ENCODE measurements at places on chromosomes 7 and 10. TPM values are rescaled to one million over a fixed set of nuclear protein-coding genes. Genes with fewer than 3 reads are reported as not detected.

- no peaks in the 10 kb centered on the region for H3K27me3 ChIP-seq
- no peak overlapping the region for H3K27ac ChIP-seq
- H3K36me3 ChIP-seq = no peaks in the 10 kb centered on the region
- H3K4me1 ChIP-seq = no peaks in the 10 kb centered on the region
- H3K4me3 ChIP-seq = no peak overlapping the region
- no peak for DNase-seq
Measured at GRCh38 chr7:25597946-25598345, 369.7 kb upstream of the NPVF start.

DNA sequence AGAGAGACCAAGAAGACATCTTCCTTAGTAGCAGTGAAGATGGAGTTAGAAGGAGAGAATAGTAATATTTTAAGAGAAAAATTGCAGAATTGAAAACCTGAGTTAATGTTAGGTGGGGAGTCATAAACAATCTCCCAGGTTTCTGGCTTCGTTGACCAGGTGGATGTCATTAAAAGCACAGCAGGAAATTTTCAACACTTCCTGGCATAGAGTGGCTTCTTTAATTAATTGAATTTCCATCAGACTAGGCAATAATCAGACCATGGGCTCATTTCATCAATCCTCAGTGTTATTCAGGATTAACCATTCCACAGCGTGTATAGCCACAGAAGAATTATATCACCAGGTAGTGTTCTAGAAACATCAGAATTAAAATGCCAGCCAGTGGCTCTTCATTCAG lies 268.2 kb downstream of the CCDC3 start:
- no peaks in the 10 kb centered on the region for H3K27me3 ChIP-seq
- H3K27ac ChIP-seq = no peak overlapping the region
- H3K36me3 ChIP-seq = no peaks in the 10 kb centered on the region
- no peak overlapping the region for H3K4me3 ChIP-seq

DNA sequence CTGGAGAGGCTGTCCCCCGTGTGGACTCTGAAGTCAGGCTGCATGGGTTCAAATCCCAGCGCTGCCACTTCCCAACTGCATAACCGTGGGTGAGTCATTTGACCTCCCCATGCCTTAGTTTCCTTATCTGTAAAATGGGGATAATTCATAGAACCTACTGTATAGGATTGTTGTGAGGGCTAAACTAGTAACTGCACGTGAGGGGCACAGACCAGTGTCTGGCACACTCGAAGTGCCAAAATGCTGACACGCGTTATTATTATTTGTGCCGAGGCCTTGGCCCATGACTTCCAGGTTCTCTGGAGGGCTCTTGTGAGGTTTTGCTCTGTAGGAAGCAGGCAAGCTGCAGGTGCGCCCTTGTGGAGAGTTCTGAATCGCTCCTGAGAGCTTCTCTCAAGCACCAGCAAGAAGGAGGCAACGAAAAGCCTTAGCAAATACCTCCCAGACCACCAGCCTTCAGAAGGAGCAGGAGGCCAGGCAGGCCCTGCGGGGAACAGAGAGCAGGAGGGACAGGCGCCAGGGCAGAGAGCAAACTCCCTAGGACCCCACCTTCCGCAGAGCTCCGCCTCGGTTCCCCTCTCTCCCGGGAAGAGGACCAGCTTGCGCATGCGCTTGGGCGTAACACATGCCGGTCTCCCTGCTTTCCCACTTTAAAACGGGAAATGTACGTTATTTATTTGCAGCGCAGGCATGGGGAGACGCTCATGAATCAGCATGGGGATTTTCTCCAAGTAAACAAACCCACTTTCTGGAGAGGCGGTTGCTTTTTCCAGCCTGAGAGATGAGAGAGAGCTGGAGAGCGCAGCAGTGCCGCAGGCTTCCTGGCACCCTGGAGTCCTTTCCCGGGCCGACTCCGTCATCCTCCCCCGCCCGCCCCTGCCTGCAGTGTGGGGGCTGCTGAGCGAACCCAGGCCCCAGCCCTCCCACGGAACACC lies 39.6 kb downstream of the SORCS3 start:
- no peaks in the 10 kb centered on the region for H3K4me1 ChIP-seq
- H3K27ac ChIP-seq = no peak overlapping the region
- DNase-seq = no peak
- no peaks in the 10 kb centered on the region for H3K27me3 ChIP-seq
- no peak overlapping the region for H3K4me3 ChIP-seq

DNA sequence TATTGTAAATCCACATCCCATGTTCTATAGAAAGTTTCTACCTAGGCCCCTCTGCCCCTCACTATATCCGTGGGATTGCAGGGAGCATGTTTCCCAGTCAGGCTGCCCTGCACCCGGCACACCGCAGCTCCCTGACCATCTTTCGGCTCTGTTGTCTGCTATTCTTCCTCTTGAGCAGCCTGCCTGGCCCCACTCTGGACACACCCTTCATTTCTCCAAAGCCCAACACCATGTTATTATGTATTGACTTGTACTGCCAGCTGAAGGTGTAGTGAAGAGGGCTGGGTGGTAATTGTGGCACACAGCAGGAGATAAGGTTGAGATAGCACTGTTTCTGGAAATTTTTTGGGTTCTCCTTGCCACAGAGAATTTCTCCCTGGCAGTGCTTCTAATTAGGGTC lies 9.8 kb downstream of the LRMDA start:
- no peaks in the 10 kb centered on the region for H3K36me3 ChIP-seq
- H3K4me1 ChIP-seq = no peaks in the 10 kb centered on the region
- no peak for DNase-seq
- no peak overlapping the region for H3K4me3 ChIP-seq
- no peak overlapping the region for H3K27ac ChIP-seq
- H3K27me3 ChIP-seq = no peaks in the 10 kb centered on the region

- no peak for DNase-seq
- H3K36me3 ChIP-seq = no peaks in the 10 kb centered on the region
- no peaks in the 10 kb centered on the region for H3K27me3 ChIP-seq
- H3K4me1 ChIP-seq = no peaks in the 10 kb centered on the region
Measured at GRCh38 chr10:43047288-43047970, 29.4 kb upstream of the RET start.

DNA sequence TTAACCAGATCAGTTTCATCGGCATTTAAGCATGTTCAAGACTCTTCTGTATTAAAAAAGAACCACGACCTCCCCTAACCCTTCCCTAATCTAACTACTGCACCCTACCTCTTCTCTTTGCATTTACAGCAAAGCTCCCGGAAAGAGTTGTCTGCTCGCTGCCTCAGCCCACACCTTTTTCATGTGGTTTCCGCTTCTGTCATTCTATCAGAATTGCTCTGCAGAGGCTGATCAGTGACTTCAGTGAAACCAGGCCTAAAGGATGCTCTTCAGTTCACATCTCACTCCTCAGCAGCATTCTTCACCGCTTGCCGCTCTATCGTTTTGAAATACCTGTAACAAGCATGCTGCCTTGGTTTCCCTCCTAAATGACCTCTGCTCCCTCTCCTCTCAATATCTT lies 160.9 kb downstream of the SDK1 start:
- no peaks in the 10 kb centered on the region for H3K27me3 ChIP-seq
- no peak for DNase-seq
- H3K36me3 ChIP-seq = no peaks in the 10 kb centered on the region
- H3K27ac ChIP-seq = no peak overlapping the region
- no peaks in the 10 kb centered on the region for H3K4me1 ChIP-seq

DNA sequence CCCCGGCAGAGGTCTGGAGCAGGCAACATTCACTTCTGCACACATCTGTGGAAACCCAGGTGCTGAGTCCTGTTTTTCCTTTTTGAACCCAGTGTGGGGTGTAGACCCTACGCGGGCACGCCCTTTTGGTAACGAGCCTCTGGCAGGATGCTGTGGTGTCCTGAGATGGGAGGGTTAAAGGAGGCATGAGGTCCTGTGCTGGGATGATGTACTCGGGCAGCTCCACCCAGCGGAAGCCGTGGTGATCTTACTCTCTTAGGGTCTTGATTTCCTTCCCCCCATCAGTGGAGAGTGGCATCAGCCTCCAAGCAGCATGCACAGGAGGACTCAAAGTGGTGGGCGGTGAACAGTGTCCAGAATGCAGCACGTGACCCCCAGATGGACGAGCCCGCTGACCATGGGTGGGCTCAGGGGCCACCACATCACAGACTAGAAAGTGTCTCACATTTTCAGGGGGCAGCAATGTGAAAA lies 148.6 kb downstream of the DNAJB6 start:
- no peaks in the 10 kb centered on the region for H3K36me3 ChIP-seq
- H3K4me3 ChIP-seq = no peak overlapping the region
- peaks cover 4% of the 10 kb centered on the region for H3K4me1 ChIP-seq
- peaks cover 5% of the 10 kb centered on the region for H3K27me3 ChIP-seq
- no peak overlapping the region for H3K27ac ChIP-seq

DNA sequence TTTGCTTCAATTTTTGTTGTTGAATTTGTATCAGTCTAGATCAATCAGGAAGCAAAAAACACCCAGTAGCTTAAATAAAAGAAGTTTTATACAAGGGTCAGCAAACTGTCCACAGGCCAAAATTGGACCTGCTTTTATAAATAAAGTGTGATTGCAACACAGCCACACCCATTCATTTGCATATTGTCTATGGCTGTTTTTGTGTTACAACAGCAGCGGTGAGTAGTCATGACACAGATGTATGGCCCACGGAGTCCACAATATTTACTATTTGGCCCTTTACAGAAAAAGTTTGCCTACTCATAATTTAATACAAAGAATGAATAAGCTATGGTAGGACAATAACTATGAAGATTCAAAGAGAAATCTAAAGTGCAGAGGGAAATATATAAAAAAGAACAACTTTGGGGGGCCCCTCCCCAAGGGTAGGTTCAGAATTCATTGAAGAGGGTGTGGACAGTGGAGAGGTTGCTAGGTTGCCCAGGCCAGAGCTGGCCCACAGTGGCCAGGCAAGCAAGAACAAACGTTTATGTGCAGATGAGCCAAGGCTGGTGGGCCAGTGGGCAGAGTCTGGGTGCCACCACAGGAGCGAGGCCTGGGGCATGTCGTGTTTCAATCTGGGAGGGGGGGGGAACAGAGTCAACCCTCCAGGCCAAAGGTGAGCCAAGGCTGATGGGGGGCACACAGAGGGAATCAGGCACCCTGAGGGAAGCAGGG lies 47.0 kb upstream of the AMPH start:
- H3K27me3 ChIP-seq = no peaks in the 10 kb centered on the region
- no peaks in the 10 kb centered on the region for H3K4me1 ChIP-seq
- no peak overlapping the region for H3K27ac ChIP-seq
- DNase-seq = no peak
- H3K4me3 ChIP-seq = no peak overlapping the region

The CYP3A5 gene
- not detected for polyA plus RNA-seq

- H3K27ac ChIP-seq = no peak overlapping the region
- no peak for DNase-seq
- no peaks in the 10 kb centered on the region for H3K4me1 ChIP-seq
- H3K4me3 ChIP-seq = no peak overlapping the region
- H3K27me3 ChIP-seq = no peaks in the 10 kb centered on the region
Measured at GRCh38 chr10:27540672-27541071, 36.6 kb downstream of the RAB18 start.

The LRRC61 gene
- 5.3 TPM for polyA plus RNA-seq

The ASB10 gene
- not detected for polyA plus RNA-seq
